ENCODE measurements at places on chromosomes 2 and 18. TPM values are rescaled to one million over a fixed set of nuclear protein-coding genes. Genes with fewer than 3 reads are reported as not detected.

Gene LGALSL
- 12.8 TPM for total RNA-seq

Gene NDUFV2
- 161 TPM for total RNA-seq

Gene RHOB
- 391 TPM for total RNA-seq

Gene RBMS1
- total RNA-seq: 22.8 TPM

Gene NEB
- total RNA-seq: 57.9 TPM

Gene DBI
- 145 TPM for total RNA-seq

Gene ANKRD53
- 0.36 TPM for total RNA-seq

Gene STRADB
- 20.4 TPM for total RNA-seq

Gene TXNDC2
- not detected for total RNA-seq

Gene IRS1
- total RNA-seq: 37.6 TPM

Gene CTDSP1
- total RNA-seq: 180 TPM

Gene RAB31
- total RNA-seq: 86.9 TPM

Gene LDLRAD4
- total RNA-seq: 107 TPM

Gene GPR45
- not detected for total RNA-seq

Gene CXCR4
- 20.9 TPM for total RNA-seq

Gene LINC00305
- not detected for total RNA-seq

Gene FSHR
- not detected for total RNA-seq

Gene DOK1
- 18.9 TPM for total RNA-seq

Gene KIF3C
- 2.6 TPM for total RNA-seq

Gene GNAL
- 4.2 TPM for total RNA-seq

Gene CRYGA
- total RNA-seq: not detected

Gene DSG1
- 5.5 TPM for total RNA-seq

Gene RPRM
- 4.9 TPM for total RNA-seq

Gene MEX3C
- total RNA-seq: 29.2 TPM

Gene PTPN18
- 37.1 TPM for total RNA-seq

Gene CAVIN2
- 24.8 TPM for total RNA-seq

Gene SIGLEC15
- not detected for total RNA-seq

Gene VIT
- 2.0 TPM for total RNA-seq

Gene CHRNG
- total RNA-seq: not detected

Gene NT5C1B
- total RNA-seq: not detected

Gene BOLL
- 13.9 TPM for total RNA-seq
